ENCODE measurements at places on chromosomes 2 and 18. TPM values are rescaled to one million over a fixed set of nuclear protein-coding genes. Genes with fewer than 3 reads are reported as not detected.

- DNase-seq: no peak
Observed at GRCh38 chr18:53152476-53152875, 812.5 kb downstream of the DCC start.

Gene UGT1A4
- polyA plus RNA-seq: not detected

- no peak for DNase-seq
Observed at GRCh38 chr2:60556576-60557485, 3.4 kb upstream of the BCL11A start.

Gene ZNF892
- polyA plus RNA-seq: 6.6 TPM

- DNase-seq: no peak
Observed at GRCh38 chr2:32614084-32614483, 13.8 kb upstream of the TTC27 start.

GRCh38 chr2:227351639-227352038 lies 26.6 kb downstream of the MFF start:
- no peak for DNase-seq

DNA sequence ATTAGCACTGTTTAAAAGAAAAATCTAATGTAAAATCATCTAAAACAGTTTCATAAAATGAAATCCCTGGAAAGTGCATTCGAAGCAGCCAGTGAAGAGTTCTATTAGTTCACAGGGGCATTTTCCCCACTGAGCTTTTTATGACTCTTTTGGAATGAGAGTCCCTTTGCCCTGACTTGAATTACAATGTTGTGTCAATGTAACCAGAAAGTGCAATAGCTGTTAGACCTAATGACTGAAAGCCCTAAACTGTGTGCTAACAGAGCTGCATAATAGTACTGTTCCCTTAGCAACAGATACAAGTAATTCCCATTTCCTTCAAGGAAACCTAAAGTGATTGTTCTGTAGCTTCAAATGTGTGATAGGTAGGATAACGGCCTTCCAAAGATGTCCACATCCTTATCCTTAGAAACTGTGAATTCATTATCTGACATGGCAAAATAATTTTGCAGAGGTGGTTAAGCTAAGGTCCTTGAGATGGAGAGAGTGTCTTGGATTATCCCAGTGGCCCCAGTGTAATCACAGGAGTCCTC lies 134.4 kb downstream of the L3MBTL4 start:
- no peak for DNase-seq
